GM23338 (cell line): ENCODE measurements at places on chromosomes 4 and X. TPM values are rescaled to one million over a fixed set of nuclear protein-coding genes. Genes with fewer than 3 reads are reported as not detected.

- DNase-seq = no peak
Measured at GRCh38 chr4:18209448-18209847, 187.9 kb upstream of the LCORL start.

DNA sequence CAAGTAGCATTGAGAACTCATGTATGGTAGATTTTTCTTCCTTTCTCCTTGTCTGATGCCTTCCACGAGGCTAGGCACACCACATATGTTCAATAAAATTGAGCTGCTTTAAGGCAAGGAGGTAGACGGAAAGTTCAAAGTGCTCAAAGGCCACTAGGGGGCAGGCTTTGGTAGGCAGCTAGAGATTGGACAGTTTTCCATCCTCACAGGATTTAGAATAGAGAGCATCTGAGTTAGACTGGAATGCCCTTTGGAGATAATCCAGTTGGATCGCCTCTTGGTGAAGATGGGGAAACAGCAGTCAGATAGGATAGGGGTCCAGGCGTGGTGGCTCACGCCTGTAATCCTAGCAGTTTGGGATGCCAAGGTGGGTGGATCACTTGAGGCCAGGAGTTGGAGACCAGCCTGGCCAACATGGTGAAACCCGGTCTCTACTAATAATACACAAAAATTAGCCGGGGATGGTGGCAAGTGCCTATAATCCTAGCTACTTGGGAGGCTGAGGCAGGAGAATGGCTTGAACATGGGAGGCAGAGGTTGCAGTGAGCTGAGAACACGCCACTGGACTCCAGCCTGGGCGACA lies 30.4 kb downstream of the ELF4 start:
- DNase-seq = peak; percentile 74

GRCh38 chr4:53490965-53491622 lies 100.2 kb downstream of the LNX1 start:
- peak; percentile 79 for DNase-seq

- peak; percentile 29 for DNase-seq
Measured at GRCh38 chr4:184287697-184288255, 70.1 kb upstream of the ENPP6 start.

GRCh38 chr4:186554914-186555827 lies at the start of gene MTNR1A:
MTNR1A (minus strand) TSS chr4:186555567; CDS start chr4:186555365, 202 bp downstream.
- DNase-seq = peak; percentile 77

- DNase-seq = peak; percentile 43
Measured at GRCh38 chrX:151169783-151170182, 6.6 kb upstream of the GPR50 start.

GRCh38 chr4:151530230-151530629 lies 121.3 kb downstream of the FHIP1A start:
- DNase-seq = no peak

DNA sequence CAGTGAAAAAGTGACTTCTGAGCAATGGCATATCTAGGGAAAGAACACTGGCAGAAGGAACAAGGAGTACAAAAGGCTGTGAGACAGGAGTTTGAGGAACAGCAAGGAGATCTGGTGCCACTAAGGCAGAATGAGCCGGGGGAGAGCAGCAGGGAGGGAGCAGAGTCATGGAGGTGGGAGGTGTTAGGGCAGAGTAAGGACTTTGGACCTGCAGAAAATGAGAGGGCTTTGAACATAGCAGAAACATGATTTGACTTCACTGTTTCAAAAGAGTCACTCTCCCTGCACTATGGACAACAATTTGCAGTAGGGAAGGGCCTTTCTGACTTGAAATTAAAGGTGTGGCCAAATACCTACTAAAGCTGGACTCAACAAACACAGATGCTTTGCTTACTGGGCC lies 356.2 kb downstream of the ADGRL3 start:
- DNase-seq = no peak

DNA sequence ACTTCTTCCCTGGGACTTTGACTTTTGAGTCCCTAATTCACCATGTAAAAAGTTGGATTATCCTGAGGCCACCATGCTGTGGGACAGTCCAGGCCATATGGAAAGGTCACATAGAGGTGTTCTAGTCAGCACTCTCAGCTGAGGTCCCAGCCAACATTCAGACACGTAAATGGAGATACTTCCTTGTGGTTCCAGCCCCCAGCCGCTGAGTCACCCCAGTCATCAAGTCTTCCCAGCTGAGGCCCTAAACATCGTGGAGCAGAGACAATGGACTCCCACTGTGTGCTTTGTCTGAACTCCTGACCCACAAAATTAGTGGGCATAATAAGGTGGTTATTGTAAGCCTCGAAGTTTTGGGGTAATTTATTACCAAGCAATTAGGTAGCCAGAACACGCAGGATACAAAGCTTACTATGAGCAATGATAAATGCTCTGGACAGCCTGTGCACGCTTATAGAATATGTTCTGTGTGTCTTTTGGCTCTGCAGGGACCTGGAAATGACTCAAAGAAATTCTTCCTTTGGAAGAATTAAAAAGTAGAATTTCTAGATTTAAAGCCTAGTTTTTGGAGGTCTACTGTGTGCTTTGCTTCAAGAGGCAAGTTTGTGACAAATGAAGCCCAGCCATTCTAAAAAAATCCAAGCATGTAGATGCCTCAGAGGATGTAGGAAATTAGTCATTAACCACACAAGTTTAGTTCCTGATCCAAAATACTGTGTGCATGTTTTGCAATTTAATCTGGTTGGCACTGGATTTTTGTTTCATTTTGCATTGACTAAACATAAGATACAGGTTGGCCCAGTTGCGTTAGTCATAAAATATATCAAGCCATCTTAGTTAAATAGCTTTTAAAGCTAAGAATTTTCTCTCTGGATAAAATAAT lies 33.2 kb upstream of the SLC9A7 start:
- peak; percentile 45 for DNase-seq

GRCh38 chr4:7462509-7462971 lies 27.8 kb upstream of the PSAPL1 start:
- peak; percentile 51 for DNase-seq

Gene RHOXF2B
- not detected in 2 replicates for polyA plus RNA-seq

Gene GBA3
- not detected in 2 replicates for polyA plus RNA-seq

Gene SPATA4
- not detected in 2 replicates for polyA plus RNA-seq

Gene PUDP
- 16.1 and 17.2 TPM in 2 replicates for polyA plus RNA-seq

Gene NAA11
- not detected in 2 replicates for polyA plus RNA-seq

Gene PDGFRA
- polyA plus RNA-seq = 7.4 and 8.0 TPM in 2 replicates

Gene FAM53A
- 1.1 and 1.4 TPM in 2 replicates for polyA plus RNA-seq

Gene PROM1
- polyA plus RNA-seq = 30.6 and 36.6 TPM in 2 replicates
